ENCODE measurements at places on chromosomes 7 and 10. TPM values are rescaled to one million over a fixed set of nuclear protein-coding genes. Genes with fewer than 3 reads are reported as not detected.

- no peaks in the 10 kb centered on the region for H3K36me3 ChIP-seq
- no peak for DNase-seq
- H3K4me1 ChIP-seq: no peaks in the 10 kb centered on the region
- no peak overlapping the region for H3K27ac ChIP-seq
- H3K27me3 ChIP-seq: no peaks in the 10 kb centered on the region
Measured at GRCh38 chr7:41576166-41576565, 126.7 kb downstream of the INHBA start.

DNA sequence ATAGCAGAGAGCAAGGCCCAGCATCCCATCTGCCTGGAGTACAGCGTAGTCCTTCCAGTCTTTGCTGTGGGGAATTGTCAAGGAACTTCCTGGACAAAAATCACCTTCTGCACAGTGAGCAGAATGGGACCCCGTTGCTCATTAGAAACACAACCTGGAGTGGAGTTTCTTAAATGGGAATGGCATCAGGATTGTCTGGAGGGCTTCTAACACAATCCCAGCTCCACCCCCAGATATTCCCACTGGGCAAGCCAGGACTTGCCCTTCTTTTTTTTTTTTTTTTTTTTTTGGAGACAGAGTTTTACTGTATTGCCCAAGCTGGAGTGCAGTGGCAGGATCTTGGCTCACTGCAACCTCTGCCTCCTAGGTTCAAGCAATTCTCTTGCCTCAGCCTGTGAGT, 356.4 kb downstream of the GALNT17 start:
- H3K4me1 ChIP-seq: no peaks in the 10 kb centered on the region
- no peak overlapping the region for H3K4me3 ChIP-seq
- no peak overlapping the region for H3K27ac ChIP-seq
- H3K36me3 ChIP-seq: no peaks in the 10 kb centered on the region
- no peaks in the 10 kb centered on the region for H3K27me3 ChIP-seq

GRCh38 chr10:100902622-100903021, 10.1 kb upstream of the SLF2 start:
- H3K4me3 ChIP-seq: no peak overlapping the region
- no peak for DNase-seq
- no peak overlapping the region for H3K27ac ChIP-seq
- H3K27me3 ChIP-seq: no peaks in the 10 kb centered on the region

Gene FGFR2
- total RNA-seq: 170 TPM

Data from stomach (tissue), 19 donors.